Fibroblast of lung (primary cell): ENCODE measurements at places on chromosomes 12 and 14.
A peak's percentile ranks its signal among the peaks of the same experiment; 100 is the strongest.

GRCh38 chr12:53510181-53510812 lies 3.0 kb upstream of the NPFF start:
- H3K27me3 ChIP-seq = no peaks in the 10 kb centered on the region
- H3K36me3 ChIP-seq = peaks cover 16% of the 10 kb centered on the region
- H3K4me3 ChIP-seq = no peak overlapping the region
- no peak overlapping the region for H3K27ac ChIP-seq
- H3K4me1 ChIP-seq = peaks cover 8% of the 10 kb centered on the region

GRCh38 chr12:124761871-124762270 lies 101.8 kb downstream of the SCARB1 start:
- no peak overlapping the region for H3K27ac ChIP-seq
- peaks cover 20% of the 10 kb centered on the region for H3K27me3 ChIP-seq
- H3K4me3 ChIP-seq = no peak overlapping the region

DNA sequence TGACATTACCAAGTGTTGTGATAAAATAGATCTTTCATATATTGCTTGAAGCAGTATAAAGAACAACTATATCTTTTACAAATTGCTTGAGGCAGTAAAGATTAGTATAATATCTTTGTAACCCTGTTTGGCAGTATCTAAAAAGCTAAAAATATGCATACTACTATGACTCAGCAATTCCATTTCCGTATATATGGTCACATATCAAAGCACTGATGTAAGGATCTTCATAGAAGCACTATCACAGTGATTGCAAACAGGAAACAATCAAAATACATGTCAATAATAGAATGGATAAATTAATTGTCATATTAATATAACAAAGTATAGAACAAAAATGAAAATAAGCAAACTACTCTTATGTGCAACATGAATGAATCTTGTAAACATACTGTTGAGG lies 158.4 kb upstream of the IGF1 start:
- H3K4me1 ChIP-seq = no peaks in the 10 kb centered on the region
- DNase-seq = peak; percentile 3
- no peaks in the 10 kb centered on the region for H3K36me3 ChIP-seq
- H3K27me3 ChIP-seq = no peaks in the 10 kb centered on the region
- no peak overlapping the region for H3K4me3 ChIP-seq

DNA sequence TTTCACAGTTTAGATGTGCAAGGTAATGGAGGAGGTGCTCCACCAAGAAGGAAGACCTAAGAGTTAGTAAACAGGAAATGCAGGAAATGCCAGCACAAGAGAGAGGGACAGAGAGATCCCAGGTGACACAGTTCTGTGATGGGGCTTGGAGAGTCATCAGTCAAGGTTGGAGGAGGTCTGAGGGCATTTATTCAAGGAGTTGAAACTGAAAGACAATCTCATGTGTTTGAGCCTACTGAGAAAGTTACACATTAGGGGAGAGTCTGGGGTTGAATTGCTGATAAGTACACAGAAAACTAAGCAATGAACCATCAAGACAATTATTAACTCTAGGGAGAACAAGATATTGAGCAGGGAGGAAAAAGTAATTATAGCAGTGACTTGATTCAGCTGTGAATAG lies 138.5 kb downstream of the ANO6 start:
- no peaks in the 10 kb centered on the region for H3K27me3 ChIP-seq
- no peak overlapping the region for H3K4me3 ChIP-seq
- H3K4me1 ChIP-seq = no peaks in the 10 kb centered on the region
- no peak for DNase-seq
- no peaks in the 10 kb centered on the region for H3K36me3 ChIP-seq
